Activated CD8-positive, alpha-beta memory T cell treated with anti-CD3 and anti-CD28 coated beads, Interleukin-2, amount 50 U/mL, for 4 hours (primary cell): ENCODE measurements at places on chromosomes 1 and 21.

DNA sequence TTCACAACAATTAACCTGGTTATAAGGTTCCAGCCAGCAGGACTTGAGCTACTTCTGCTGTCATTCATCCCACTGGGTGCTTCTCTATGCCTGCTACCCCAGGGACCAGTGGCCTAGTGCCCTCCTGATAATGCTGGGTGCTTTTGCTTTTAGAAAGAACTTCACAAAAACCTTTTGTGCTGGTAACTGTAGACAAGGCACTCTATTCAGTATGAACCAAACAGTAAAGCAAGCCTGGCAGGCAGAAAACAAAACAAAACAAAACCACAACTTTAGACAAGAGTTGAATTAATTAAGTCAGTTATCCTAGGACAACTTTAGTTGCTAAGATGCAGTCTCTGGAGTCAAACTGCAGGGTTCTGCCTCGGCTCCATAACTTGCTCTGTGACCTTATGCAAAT lies 61.9 kb upstream of the ADGRL2 start:
- DNase-seq = no peak

DNA sequence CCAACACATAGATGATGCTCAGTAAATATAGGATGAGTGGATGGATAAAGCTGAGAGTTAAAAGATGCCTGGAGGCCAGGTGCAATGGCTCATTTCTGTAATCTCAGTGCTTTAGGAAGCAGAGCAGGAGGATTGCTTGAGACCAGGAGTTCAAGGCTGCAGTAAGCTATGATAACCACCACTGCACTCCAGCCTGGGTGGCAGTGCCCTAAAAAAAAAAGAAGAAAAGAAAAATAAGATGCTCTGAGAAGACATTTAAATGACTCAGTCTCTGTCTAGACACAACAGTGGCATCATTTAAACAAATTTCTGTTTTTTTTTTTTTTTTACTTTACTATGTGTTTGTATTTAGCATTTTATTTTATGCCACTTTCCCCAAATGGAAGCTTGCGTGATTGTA lies 25.3 kb upstream of the IL19 start:
- no peak for DNase-seq

GRCh38 chr21:36535618-36536241 lies 55.8 kb upstream of the CLDN14 start:
- DNase-seq = no peak

- no peak for DNase-seq
Observed at GRCh38 chr1:93446837-93447451, 974 bp upstream of the FNBP1L start.

DNA sequence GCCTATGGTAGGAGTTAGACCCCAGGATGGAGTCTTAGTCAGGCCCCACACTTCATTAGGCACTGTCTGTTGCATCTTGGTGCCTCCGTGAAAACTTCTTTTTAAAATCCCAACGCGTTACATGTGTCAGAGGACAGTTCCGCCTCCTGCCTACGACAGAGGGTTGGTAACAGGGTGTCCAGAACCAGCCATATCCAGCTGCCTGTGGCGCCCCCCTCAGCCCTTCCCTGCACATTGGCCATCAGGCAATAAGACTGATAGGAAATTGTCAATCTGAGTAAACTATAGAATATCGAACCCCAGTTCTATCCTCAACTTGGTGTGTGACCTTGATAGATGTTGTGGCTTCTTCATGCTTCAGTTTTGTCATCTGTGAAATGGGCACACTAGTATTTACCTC lies 108.6 kb upstream of the CSF3R start:
- no peak for DNase-seq

- DNase-seq = peak; percentile 18
Observed at GRCh38 chr1:185733818-185734735, at the start of gene HMCN1. Gene HMCN1 (plus strand): TSS chr1:185734391. CDS start chr1:185734780, 389 bp downstream.

DNA sequence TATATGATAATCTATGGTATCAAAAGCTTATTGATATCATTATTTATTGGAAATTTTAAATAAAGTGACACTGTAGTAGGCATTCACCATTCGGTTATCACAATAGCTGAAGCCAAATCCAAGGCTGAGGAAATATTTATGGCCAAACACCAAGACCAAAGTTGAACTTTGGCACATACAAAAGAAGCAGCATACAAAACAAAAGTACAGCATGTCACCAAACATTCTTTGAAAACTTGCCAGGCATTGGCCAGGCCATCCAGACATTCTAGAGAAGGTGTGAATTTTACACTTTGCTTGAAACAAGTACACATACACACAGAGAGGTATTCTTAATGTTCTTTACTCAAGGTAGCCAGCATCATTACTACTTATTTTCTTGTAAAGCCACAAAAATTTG lies 544.4 kb upstream of the CXADR start:
- DNase-seq = no peak

GRCh38 chr1:16978139-16978538 lies 2.3 kb downstream of the MFAP2 start:
- DNase-seq = no peak

- no peak for DNase-seq
Observed at GRCh38 chr1:3167255-3167654, 98.3 kb downstream of the PRDM16 start.

GRCh38 chr1:1890506-1891348 lies at the start of gene GNB1:
Gene GNB1 (minus strand): TSS chr1:1891087. CDS start chr1:1825453, 65,634 bp downstream.
- DNase-seq = peak; percentile 86

- no peak for DNase-seq
Observed at GRCh38 chr21:16535102-16535422, 805.3 kb downstream of the USP25 start.

DNA sequence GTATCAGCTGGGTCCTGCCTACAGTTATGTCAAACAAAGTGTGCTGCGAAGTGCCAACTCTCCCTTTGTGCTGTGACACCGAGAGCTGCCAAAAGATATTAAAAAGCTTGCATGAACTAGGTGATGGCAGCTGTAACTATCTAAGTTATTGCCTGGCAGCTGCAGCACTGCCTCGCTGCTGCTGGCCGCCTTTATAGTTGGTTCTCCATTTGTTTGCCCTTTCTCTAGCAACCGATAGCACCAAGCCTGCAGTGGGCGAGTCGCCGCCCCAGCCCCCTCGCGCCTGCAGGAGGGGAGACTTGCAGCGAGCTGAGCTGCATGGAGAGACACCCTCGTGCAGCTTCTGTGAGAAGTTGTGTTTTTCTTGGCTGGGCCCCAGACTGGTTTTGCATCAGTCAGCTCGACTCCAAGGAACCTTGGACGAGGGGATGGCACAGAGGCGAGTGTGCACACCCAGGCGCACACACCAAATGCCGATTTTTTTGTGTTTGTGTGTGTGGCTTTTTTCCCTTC lies 330.6 kb downstream of the RPS6KC1 start:
- no peak for DNase-seq

DNA sequence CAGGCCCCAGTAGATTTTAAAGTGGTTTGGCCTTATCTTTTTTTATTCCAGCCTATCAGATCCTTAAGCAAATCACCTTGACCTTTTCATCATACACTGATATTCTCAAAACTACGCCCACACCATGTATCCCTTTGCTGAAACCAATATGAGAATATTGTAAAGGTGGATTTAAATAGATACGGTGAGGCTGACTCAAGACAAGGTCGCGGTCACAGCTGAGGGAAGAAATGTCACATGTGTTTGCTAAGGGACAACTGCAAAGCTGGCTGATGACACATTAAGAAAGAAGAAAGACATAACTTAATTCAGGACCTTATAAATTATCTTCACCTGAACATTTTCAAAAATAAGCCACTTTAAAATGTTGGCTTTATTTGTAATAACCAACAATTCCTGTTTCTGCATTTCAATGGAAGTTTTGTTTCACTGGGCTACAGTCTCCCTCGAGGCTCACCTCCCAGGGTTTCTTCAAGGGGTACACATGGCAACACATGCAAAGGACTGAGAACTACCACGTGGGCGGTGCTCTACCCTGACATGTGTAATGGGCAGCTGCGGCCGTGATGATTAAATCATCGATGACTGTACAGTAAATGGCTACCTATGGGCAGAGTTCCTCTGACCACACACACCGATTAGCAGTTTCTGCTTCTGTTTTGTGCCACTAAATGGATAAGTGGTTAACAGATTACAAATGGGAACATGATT lies 189.5 kb downstream of the SIPA1L2 start:
- no peak for DNase-seq

GRCh38 chr1:156667968-156668709 lies 9.1 kb downstream of the NES start:
- DNase-seq = no peak

DNA sequence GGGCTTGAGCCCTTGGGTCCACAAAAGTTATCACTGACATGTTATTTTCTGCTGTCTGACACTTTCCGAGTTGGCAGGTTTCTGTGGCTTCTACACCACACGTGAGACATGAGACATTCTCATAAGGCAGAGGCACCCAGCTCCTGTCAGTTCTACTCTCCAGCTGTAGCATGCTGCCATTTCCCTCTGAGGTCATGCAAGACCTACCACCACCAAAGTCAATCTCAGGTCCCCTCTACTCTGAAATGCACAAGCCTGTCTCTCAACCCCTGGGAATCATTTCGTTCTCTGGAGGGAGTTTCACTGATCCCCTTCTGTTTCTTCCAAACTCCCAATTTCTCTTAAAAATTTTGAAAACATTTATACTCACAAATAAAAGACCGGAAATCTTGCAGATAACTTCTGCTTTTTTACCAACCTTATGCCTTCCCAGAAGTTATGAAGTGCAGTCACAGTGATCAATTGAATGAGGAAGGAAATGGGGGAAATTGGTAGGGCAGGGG lies 39.5 kb upstream of the CR2 start:
- no peak for DNase-seq

- DNase-seq = no peak
Observed at GRCh38 chr1:97200595-97200994, 479.0 kb downstream of the PTBP2 start.

GRCh38 chr1:92484472-92485380 lies 2.0 kb downstream of the GFI1 start:
- peak; percentile 85 for DNase-seq

- no peak for DNase-seq
Observed at GRCh38 chr1:203401199-203401877, 50.4 kb upstream of the FMOD start.

DNA sequence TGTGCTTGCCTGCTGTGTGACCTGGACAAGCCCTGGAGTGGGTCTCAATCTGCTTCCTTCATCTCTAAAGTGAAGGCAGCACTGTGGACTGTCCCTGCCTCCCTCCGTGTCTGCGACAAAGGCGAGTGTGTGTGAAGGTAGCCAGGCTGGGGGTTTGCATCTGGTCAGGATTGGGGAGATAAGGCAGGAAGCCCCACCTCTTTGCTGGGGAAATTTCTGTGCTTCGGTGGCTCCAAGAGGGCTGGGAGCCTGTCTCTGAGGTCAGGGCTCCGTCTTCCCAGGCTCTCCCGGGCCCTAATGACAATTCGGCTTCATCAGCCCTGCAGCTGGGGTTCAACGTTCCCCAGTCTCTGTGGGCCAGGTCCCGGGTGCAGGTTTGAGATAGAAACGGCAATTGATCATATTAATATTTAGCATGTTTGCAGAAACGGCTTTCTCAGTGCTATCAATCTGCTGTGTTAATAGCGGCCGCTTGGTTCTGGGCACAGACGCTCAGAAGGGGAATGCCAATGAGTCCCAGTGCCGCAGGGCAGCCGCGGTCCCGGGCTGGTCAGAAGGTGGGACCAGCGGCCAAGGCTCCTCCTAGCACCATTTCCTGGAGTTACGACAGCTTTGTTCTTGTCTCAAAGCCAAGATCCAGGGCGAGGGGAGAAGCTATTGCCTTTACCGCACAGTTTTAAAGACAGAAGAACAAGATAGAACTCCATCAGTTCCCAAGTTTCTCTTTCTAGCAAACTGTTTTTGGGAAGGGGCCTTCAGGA lies 105.7 kb downstream of the PRDM16 start:
- DNase-seq = no peak
